ENCODE measurements at places on chromosomes 5 and 9.

DNA sequence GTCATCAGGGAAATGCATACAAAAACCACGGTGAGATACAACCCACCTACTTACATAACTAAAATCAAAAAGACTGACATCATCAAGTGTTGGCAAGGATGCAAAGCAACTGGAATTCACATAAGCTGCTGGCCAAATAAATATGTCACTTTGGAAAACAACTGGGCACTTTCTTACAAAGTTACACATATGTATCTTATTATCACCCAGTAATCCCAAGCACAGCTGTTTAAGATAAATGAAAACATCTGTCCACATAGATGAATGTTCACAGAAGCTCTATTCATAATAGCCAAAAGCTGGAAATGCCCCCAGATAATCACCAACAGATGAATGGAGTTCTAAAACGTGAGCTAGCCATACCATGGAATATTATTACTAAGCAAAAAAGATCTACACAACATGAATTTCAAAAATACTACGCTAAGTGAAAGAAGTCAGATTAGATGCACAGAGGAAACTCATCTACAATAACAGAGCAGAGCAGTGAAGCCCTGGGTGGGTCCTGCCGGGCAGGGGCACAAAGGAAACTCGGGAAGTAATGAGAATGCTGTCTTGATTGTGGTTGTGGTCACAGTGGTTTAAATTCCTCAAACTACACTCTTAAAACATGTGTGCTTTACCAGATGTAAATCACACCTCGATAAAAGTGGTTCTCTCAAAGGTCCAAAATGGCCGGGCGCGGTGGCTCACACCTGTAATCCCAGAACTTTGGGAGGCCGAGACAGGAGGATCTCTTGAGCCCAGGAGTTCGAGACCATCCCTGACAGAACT is 8.5 kb downstream of the CAMSAP1 start:
- DNase-seq = no peak

GRCh38 chr5:1182633-1183423 is 18.6 kb upstream of the SLC6A19 start:
- DNase-seq = no peak

GRCh38 chr9:126248680-126249079 is 77.9 kb upstream of the MVB12B start:
- no peak for DNase-seq

- DNase-seq = no peak
Measured at GRCh38 chr9:20236676-20237075, 385.6 kb downstream of the MLLT3 start.

DNA sequence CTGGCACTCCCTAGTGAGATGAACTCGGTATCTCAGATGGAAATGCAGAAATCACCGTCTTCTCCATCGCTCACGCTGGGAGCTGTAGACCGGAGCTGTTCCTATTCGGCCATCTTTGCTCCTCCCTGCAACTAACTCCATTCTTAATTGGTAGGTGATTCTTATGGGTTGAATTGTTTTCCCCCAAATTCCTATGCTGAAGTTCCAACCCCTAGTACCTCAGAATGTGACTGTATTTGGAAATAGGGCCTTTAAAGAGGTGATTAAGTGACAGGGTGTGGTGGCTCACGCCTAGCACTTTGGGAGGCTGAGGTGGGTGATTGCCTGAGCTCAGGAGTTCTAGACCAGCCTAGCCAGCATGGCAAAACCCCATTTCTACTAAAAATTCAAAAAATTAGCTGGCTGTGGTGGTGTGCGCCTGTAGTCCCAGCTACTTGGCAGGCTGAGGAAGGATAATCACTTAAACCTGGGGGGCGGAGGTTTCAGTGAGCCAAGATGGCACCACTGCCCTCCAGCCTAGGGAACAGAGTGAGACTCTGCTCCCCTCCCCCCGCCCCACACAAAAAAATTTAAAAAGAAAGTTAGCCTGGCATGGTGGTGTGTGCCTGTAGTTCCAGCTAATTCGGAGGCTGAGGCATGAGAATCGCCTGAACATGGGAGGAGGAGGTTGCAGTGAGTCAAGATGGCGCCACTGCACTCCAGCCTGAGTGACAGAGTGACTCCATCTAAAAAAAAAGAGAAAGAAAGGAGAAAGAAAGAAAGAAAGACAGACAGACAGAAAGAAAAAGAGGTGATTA is 25.2 kb upstream of the FOCAD start:
- no peak for DNase-seq

DNA sequence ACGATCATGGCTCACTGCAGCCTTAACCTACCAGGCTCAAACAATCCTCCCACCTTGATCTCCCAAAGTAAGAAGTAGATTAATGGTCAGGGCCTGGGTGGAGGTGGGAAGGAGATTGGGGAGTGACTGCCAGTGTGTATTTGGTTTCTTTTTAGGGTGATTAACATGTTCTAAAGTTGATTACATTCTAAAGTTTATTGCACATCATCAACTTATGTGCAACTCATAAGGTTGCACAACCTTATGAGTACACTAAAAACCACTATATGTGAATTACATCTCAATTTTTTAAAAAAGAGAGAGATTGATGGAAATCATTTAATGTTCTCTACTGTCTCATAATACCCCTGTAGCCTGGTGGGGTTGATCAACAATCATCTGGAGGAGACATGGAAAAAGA is 218.1 kb downstream of the AOPEP start:
- no peak for DNase-seq

GRCh38 chr9:134340475-134341160 is 14.4 kb downstream of the RXRA start:
- DNase-seq = no peak

GRCh38 chr5:108579236-108579635 is 168.5 kb upstream of the FER start:
- DNase-seq = no peak

DNA sequence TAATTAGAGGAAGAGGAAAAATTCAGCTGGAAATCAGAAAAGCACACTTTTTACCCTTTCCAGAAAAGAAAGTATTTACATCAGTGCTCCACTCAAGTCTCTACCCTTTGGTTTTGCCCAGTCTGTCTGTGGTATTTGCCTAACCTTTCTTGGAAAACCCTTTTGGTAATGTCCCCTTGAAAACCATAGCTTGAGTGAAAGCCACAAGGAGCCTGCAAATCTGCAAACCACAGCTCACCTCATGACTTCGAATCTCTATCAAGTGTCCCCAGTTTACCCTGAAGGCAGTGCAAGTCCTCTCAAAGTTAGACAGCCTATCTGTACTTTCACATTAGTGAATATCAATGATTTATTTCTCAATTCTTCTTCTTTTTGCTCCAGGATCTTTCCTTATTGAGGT is 162.1 kb upstream of the TSLP start:
- DNase-seq = no peak

DNA sequence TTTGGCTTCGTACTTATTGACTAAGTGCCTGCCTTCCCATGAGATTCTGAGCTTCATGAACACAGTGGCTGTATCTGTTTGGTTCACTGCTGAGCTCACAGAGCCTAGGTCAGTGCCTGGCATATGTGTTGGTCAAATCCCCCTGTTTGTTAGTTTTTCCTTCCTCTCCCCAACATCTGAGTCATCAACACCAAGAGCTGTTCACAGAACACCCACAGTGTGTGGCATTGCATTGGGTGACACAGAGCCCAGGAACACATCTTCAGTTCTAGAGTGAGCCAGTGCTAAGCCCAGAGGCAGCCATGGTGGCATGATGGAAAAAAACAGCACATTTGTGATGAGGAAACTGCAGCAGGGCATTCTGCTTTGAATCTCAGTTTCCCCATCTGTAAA is 294.6 kb downstream of the SEC61B start:
- DNase-seq = no peak

DNA sequence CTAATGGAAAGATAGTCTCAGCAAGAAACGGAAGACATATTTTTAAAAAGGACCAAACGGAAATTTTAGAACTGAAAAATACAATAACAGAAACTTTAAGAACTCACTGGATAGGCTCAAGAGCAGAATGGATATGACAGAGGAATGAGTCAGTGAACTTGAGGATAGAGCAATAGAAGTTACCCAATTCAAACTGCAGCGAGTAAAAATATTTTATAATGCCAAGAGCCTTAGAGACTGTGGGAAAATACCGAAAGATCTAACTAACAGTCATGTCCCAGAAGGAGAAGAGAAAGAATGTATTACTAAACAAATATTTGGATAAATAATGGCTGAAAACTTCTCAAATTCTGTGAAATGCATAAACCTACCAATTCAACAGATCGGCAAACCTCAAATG is 40.8 kb downstream of the ADAMTS2 start:
- no peak for DNase-seq

DNA sequence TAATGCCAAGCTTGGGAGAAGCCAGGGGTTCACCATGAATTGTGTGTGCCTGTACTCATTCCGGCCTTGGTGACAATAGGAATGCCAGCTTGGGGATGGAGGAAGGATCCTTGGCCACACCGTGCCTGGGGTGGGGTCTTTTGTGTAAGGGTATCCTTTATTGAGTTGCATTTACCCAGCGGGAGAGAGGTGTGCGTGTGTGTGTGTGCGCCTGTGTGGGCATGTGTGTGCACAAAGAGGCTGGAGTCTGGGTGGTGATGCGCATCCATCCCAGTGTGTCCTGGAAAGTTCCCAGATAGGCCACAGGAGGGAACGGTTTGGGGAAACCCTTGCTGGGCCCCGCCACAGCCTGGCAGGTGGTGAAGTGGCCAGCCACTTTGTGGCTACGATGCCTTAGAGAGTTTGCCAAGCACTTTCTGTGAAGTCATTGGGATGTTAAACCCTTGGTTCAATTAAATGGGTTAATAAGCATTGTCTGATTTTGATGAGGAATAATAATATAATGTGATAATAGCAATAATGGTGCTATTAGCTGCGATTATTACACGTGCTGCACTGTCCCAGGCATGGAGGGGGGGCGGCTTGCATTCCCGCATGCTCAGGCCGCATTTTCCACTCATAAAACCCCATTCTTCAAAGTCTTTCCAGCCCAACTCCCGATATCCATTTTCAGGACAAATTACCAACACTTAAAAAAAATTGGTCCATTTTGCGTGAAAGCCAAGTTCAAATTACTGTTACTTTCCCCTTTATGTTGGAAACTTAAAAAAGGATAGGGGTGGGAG is 13.7 kb downstream of the PITX1 start:
- DNase-seq = no peak

DNA sequence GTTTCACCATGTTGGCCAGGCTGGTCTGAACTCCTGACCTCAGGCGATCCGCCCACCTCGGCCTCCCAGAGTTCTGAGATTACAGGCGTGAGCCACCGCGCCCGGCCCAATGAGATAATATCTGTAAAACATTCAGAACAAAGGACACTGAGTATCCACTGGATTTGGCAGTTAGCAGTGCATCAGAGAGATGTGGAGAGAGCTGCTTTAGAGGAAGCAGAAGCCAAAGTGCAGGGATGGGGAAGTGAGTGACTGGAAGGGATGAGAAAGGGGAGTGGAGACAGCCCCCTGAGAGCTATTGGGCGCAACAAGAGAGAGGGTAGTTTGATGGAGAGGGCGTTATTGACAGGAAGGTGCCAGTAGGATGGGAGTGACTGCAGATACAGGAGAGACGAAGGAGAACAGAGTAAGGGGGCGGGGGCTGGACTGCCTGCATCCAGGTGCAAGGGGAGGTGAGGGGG is 157.5 kb upstream of the SHB start:
- no peak for DNase-seq

DNA sequence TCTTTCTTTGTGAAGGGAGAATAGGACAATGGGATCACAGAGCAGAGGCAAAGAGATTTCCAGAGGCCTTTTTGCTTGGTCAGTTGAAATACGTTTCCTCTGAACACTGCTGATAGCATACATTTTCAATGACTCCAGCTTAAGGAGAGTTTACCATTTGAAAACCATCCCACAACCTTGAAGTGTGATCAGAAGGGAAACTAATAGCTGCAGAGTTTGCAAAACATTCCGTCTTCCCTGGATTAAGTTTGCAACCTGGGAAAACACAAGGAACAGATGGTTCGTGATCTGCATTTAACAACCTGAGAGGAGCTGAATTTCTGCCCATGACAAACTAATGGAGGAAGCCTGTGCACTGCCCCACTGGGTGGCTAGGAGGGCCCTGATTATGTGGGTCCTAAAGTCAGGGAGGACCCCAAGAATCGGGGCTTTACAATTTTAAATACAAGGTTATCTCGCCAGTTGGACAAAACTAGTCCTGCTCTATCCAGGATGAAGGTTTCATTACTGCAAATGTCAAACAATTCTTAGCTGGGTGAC is 35.6 kb downstream of the MTX3 start:
- no peak for DNase-seq

DNA sequence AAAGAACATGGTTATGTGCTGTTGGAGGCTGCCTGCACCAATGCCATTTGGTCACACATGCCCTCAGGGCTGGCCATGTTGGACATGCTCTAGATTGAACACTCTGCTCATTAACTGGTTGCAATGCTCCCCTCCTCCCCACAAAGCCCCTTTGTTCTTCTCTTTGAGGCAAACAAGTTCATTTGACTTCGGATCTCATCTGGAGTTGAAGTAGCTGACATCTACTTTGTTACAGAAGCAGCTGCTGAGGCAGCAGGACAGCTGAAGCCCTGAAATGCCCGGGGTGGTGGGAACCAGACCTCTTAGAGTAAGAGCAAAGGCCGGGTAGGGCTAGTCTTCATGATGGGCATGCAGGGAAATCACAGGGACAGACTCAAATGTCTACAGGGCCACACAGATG is 123.5 kb downstream of the APBA1 start:
- no peak for DNase-seq

GRCh38 chr9:106305428-106306133 is 557.4 kb upstream of the ZNF462 start:
- DNase-seq = no peak

- no peak for DNase-seq
Measured at GRCh38 chr9:19870988-19871387, 82.2 kb upstream of the SLC24A2 start.

DNA sequence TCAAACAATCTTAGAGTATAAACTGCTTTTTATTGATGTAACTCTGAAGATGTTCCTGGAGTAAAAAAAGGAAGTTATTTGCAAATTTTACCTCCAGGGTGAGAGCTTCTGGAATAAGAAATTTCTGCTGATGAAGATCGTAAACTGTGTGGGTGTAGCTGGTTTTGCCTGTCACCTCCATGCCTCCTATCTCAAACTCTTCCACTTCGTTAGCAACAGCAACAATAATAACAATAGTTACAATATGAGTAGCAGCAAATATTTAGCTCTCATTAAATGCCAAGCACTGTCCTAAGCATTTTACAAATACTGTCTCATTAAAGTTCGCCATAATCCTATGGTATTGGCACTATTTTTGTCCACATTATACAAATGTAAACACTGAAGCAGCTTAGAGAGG is 57.9 kb downstream of the GCNT1 start:
- DNase-seq = no peak

GRCh38 chr9:133919253-133920115 is 72.6 kb downstream of the VAV2 start:
- DNase-seq = no peak

GRCh38 chr5:90530736-90531487 is 1.5 kb upstream of the LYSMD3 start:
- DNase-seq = no peak

- no peak for DNase-seq
Measured at GRCh38 chr9:6055216-6055615, 39.8 kb upstream of the RANBP6 start.

DNA sequence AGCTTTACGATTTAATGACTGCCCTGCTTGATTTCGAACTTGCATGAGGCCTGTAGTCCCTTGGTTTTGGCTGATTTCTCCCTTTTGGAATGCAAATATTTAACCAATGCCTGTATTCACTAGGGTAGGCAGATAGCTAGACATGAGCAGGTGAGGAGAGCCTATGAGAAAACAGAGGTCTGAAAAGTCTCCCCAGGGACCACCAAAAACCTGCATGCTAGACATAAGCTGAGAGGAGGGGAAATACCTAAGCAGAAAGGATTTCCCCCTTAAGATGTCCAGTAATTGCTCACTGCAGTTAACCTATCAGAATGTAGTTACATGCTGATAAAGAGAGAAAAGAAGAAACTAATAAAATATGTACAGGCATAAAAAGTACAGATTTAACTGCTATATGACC is 667.4 kb upstream of the SEMA6A start:
- DNase-seq = no peak

Data from stimulated activated CD8-positive, alpha-beta memory T cell treated with anti-CD3 and anti-CD28 coated beads, Interleukin-4, amount 100 ng/mL, for 4 hours (primary cell).